Suprapubic skin (tissue), 4 donors: ENCODE measurements at places on chromosomes 1 and 21. TPM values are rescaled to one million over a fixed set of nuclear protein-coding genes. Genes with fewer than 3 reads are reported as not detected.
A peak's percentile ranks its signal among the peaks of the same experiment; 100 is the strongest.

DNA sequence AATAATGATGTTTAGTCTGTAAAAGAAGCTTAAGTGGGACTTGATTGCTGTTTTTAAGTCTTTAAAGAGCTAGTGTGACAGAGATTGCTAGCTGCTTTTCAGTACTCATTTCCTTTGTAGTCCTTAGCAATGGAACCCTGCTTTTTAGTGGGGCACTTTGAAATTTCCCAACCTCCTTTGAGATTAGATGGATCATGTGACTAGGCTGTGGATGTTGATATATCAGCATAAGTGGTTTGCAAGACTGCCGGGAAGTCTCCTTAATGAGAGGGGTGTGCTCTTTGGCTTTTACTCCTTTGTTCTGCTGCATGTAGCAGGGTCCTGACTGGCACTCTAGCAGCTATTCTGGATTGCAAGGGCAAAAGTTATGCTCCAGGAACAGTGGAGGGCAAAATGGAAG is 11.2 kb upstream of the RCOR3 start:
- no peak for DNase-seq
- H3K27ac ChIP-seq: no peak overlapping the region
- no peaks in the 10 kb centered on the region for H3K27me3 ChIP-seq
- H3K4me3 ChIP-seq: no peak overlapping the region

Gene TCHH
- total RNA-seq: 18.6 TPM

GRCh38 chr21:33067043-33067442 is 2.9 kb upstream of the OLIG1 start:
- H3K36me3 ChIP-seq: no peaks in the 10 kb centered on the region
- no peak overlapping the region for H3K27ac ChIP-seq
- DNase-seq: no peak
- H3K4me1 ChIP-seq: peaks cover 24% of the 10 kb centered on the region

GRCh38 chr1:208988811-208989222 is 594.7 kb upstream of the CAMK1G start:
- no peaks in the 10 kb centered on the region for H3K36me3 ChIP-seq
- peak overlapping the region; percentile 35 for H3K4me3 ChIP-seq
- no peak overlapping the region for H3K27ac ChIP-seq

Gene TNFAIP8L2
- total RNA-seq: 1.1 TPM
